Peyer's patch (tissue), 4 donors: ENCODE measurements at places on chromosomes 16 and 17. TPM values are rescaled to one million over a fixed set of nuclear protein-coding genes. Genes with fewer than 3 reads are reported as not detected.

DNA sequence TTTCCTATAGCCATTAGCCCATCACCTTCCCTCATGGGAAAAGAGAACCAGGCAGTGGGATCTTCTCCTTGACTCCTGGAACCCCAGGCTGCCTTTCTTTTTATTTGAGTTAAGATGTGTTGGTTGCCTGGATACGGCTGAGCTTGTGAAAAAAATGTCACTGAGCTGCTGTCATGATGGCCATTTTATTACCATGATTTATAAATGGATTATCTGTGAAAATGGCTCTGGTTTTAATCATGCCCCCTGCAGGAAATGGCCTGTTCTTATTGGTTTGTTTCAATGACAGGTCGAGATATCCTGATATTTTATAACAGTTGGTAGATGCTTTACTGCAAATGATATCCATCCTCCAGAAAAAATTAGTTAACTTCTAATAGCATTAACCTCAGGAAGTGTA lies 640.4 kb downstream of the CDH11 start:
- DNase-seq, result no peak
- no peaks in the 10 kb centered on the region for H3K36me3 ChIP-seq
- H3K4me3 ChIP-seq, result no peak overlapping the region

- no peaks in the 10 kb centered on the region for H3K36me3 ChIP-seq
- DNase-seq, result no peak
- H3K4me3 ChIP-seq, result no peak overlapping the region
- no peaks in the 10 kb centered on the region for H3K27me3 ChIP-seq
- no peak overlapping the region for H3K27ac ChIP-seq
Measured at GRCh38 chr17:7016418-7016817, 4.0 kb downstream of the RNASEK start.

DNA sequence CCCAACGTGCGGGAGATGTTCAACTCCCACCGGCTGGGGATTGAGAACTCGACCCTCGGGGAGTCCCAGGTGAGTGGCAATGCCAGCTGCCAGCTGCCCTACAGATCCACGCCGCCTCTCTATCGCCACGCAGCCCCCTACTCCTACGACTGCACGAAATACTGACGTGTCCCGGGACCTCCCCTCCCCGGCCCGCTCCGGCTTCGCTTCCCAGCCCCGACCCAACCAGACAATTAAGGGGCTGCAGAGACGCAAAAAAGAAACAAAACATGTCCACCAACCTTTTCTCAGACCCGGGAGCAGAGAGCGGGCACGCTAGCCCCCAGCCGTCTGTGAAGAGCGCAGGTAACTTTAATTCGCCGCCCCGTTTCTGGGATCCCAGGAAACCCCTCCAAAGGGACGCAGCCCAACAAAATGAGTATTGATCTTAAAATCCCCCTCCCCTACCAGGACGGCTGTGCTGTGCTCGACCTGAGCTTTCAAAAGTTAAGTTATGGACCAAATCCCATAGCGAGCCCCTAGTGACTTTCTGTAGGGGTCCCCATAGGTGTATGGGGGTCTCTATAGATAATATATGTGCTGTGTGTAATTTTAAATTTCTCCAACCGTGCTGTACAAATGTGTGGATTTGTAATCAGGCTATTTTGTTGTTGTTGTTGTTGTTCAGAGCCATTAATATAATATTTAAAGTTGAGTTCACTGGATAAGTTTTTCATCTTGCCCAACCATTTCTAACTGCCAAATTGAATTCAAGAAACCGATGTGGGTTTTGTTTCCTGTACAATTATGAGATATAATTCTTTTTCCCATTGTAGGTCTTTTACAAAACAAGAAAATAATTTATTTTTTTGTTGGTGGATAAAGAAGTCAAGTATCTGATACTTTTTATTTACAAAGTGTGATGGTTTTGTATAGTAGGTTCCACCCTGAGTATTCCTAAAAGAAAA lies 2.3 kb downstream of the FOXC2 start:
- no peak for DNase-seq
- H3K4me3 ChIP-seq, result no peak overlapping the region
- H3K36me3 ChIP-seq, result no peaks in the 10 kb centered on the region

- H3K4me1 ChIP-seq, result no peaks in the 10 kb centered on the region
- no peaks in the 10 kb centered on the region for H3K27me3 ChIP-seq
- no peaks in the 10 kb centered on the region for H3K36me3 ChIP-seq
- H3K4me3 ChIP-seq, result no peak overlapping the region
Measured at GRCh38 chr16:88597856-88598491, 27.8 kb downstream of the ZC3H18 start.

GRCh38 chr17:64017381-64017980 lies 3.0 kb downstream of the ICAM2 start:
- DNase-seq, result no peak
- no peaks in the 10 kb centered on the region for H3K27me3 ChIP-seq
- H3K4me3 ChIP-seq, result no peak overlapping the region
- no peak overlapping the region for H3K27ac ChIP-seq
- no peaks in the 10 kb centered on the region for H3K36me3 ChIP-seq

- no peak overlapping the region for H3K27ac ChIP-seq
- no peak overlapping the region for H3K4me3 ChIP-seq
- H3K36me3 ChIP-seq, result no peaks in the 10 kb centered on the region
- H3K4me1 ChIP-seq, result peaks cover 5% of the 10 kb centered on the region
Measured at GRCh38 chr16:450785-451512, 25.5 kb downstream of the RAB11FIP3 start.

GRCh38 chr16:24164416-24164815 lies 91.7 kb upstream of the CACNG3 start:
- no peaks in the 10 kb centered on the region for H3K4me1 ChIP-seq
- H3K27me3 ChIP-seq, result no peaks in the 10 kb centered on the region
- H3K4me3 ChIP-seq, result no peak overlapping the region
- no peak for DNase-seq
- no peak overlapping the region for H3K27ac ChIP-seq

- H3K27ac ChIP-seq, result no peak overlapping the region
- no peaks in the 10 kb centered on the region for H3K4me1 ChIP-seq
- H3K27me3 ChIP-seq, result no peaks in the 10 kb centered on the region
- H3K4me3 ChIP-seq, result no peak overlapping the region
Measured at GRCh38 chr16:89936508-89936907, 12.0 kb upstream of the DEF8 start.

DNA sequence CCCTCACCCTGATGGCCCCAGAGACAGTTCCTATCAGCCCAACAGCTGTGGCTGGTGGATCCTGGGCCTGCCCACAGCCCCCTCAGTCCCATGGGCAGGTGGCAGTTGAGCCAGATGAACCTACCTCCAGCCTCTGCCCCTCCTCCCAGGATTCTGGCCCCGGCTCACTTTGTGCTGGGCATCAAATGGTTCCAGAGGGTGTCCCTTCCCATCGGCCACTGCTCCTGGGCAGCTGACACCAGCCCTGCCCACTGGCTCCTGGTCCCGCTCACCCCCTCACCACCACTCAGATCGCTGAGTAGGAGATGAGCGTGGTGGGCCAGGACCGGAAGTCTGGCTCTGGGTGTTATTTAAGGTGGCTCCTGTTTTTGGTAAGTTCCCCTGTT lies 2.0 kb downstream of the TTYH2 start:
- H3K27ac ChIP-seq, result no peak overlapping the region
- H3K4me3 ChIP-seq, result no peak overlapping the region
- DNase-seq, result no peak

GRCh38 chr16:71923941-71924690 lies 28.8 kb downstream of the IST1 start:
- H3K36me3 ChIP-seq, result peaks cover 4% of the 10 kb centered on the region
- DNase-seq, result no peak
- no peaks in the 10 kb centered on the region for H3K4me1 ChIP-seq
- H3K27ac ChIP-seq, result no peak overlapping the region
- H3K27me3 ChIP-seq, result no peaks in the 10 kb centered on the region

DNA sequence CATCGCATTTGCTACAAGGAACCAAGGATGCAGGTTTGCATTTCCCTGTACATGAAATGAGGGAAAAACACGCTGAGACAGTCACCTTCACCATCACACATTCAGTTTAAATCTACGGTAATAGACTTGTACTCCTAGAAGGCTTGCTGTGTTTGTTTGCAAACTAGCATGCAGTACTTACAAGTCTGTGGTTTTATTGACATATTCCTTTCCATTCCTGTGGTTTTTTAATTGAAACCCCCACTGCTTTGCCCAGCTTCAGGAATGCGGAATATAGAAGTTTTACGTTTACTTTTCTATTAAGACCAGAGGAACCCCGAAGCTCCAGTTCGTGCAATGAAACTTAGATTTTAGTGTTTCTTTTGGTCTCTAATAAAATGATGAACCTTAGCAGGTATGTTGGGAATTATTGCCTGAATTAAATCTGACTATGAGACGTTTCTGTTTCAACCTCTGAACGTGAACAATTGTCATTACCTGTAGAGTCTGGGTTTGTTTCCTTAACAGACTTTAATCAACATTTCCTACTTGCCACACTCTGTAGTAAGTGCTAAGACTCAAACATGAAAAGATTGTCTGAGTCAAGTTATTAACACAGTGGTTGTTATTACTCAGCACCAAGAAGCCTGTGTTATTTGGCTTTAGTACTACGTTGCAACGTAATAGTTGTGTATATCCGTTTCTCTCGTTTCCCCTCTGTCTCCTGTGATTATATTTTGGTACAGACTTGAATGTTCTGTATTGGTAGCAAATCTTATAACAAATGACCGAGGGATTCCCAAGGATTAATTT lies 793.3 kb upstream of the GOT2 start:
- DNase-seq, result no peak
- no peaks in the 10 kb centered on the region for H3K4me1 ChIP-seq
- H3K27me3 ChIP-seq, result no peaks in the 10 kb centered on the region
- no peak overlapping the region for H3K4me3 ChIP-seq

DNA sequence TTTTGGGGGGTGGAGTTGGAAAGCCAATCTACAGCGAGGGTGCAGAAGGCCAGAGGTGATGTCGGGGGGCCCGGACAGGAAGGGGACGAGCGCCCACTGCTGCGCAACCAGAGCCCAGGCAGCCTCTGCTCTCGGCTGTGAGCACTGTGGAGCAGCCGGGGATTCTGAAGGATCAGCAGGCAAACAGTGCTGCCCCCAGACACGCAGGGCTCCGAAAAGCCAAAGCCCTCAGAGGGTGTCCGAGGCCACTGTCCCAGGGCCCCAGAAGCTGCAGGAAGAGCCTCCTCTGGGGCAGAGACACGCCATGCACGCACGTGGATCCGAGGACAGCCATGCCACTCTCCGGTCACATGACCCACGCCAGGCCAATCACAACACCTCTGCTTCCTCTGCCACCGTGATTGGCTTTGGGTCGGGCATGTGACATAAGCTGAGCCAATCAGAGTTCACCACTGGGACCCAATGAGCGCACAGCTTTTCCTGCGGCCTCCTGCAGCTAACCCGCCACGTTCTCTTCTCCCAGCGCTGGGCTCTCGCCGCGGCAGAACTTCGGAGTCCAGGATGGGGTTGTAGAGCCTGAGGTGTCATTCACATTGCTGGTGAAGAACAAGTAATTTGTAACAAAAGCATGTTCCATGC lies 40.7 kb downstream of the ACTG1 start:
- no peak for DNase-seq
- no peaks in the 10 kb centered on the region for H3K36me3 ChIP-seq
- no peak overlapping the region for H3K4me3 ChIP-seq

DNA sequence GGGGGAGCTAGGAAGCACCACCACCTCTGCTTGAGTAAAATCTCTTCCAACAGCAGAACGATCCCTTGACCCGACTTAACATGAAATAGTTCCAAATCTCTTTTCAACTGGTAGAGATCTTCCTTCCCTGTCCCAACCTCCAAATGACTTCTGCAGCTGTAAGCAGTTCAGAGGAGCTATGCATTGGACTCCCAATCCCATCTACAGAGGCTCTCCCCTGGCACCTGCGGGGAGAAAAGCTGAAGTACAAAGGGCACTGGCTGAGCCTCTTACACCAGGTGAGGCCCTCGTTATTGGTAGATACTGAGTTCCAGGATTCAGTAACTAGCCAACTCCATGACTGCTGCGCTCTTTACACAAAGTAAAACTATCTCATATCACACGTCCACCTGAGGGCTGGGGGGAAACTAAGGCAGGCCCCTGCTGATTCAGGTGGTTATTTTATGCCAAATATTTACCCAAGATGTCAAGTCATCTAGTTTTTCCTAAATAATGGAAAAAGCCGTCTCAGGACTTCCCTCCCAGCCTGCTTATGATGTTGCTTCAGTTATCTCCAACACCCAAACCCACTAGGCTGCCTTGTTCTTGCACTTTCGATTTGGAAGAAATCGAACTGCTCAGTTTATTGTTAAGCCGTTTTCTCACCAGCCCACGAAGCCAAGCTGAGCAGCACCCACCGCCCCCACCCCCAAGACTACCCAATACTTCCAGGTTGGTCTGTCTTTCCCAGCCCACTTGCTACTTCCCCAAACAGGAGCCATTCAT lies 3.2 kb downstream of the ACTG1 start:
- H3K36me3 ChIP-seq, result no peaks in the 10 kb centered on the region
- H3K27ac ChIP-seq, result peak overlapping the region; percentile 99
- no peaks in the 10 kb centered on the region for H3K27me3 ChIP-seq
- H3K4me3 ChIP-seq, result peak overlapping the region; percentile 96
- DNase-seq, result no peak

DNA sequence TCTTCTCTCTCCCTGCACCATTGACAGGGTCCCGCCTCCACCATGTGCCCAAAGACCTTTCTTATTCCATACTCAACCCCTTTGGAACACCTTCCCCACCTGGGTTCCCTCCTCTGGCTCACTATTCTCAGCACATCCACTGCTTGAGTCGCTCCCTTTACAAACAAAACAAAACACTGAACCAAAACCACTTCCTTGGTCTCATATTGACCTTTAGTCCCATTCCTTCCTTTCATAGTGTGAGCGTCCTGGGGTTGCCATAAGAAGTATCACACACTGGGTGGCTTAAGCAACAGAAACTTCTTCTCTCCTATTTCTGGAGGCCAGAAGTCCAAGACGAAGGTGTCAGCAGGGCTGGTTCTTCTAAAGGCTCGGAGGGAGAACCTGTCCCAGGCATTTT lies 6.1 kb upstream of the TNRC6C start:
- no peak for DNase-seq
- H3K4me1 ChIP-seq, result no peaks in the 10 kb centered on the region
- H3K4me3 ChIP-seq, result no peak overlapping the region
- H3K27me3 ChIP-seq, result no peaks in the 10 kb centered on the region
- no peak overlapping the region for H3K27ac ChIP-seq

- H3K4me1 ChIP-seq, result peaks cover 8% of the 10 kb centered on the region
- no peak for DNase-seq
- no peak overlapping the region for H3K4me3 ChIP-seq
- no peak overlapping the region for H3K27ac ChIP-seq
Measured at GRCh38 chr16:85833219-85833920, 33.9 kb downstream of the COX4I1 start.

ZFP1 gene
- 6.1 TPM for total RNA-seq

PERCC1 gene
- not detected for total RNA-seq

BFAR gene
- total RNA-seq, result 71.7 TPM

ENPP7 gene
- not detected for total RNA-seq

ADCY9 gene
- total RNA-seq, result 44.0 TPM

GRB7 gene
- total RNA-seq, result 14.0 TPM

HID1 gene
- 148 TPM for total RNA-seq

EVPLL gene
- total RNA-seq, result not detected

MRM3 gene
- total RNA-seq, result 23.0 TPM

CNGB1 gene
- not detected for total RNA-seq

MMP2 gene
- 52.2 TPM for total RNA-seq
